ENCODE measurements at places on chromosomes 7 and 10. TPM values are rescaled to one million over a fixed set of nuclear protein-coding genes. Genes with fewer than 3 reads are reported as not detected.

Gene SPDYE8
- not detected for total RNA-seq

Gene OR2A12
- total RNA-seq = not detected

DNA sequence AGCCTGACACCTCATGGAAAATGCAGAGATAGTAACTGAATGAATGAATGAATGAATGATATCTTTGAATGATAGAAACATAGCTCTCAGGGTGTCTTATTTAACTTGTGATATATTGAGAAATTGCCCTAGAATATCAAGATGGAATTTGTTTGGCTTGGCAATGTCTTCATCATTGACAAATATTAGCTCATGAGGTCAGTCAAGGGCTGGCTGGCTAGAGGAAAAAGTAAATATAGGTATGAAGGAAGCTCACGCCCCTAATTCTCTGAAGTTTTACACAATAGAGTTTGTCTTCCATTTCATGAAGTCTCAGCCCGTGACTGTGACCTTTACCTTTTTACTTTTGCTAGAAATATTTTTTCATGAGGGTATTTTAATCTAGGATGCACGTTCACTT, 305.2 kb downstream of the ADARB2 start:
- no peak for DNase-seq

- DNase-seq = no peak
Measured at GRCh38 chr10:102410429-102411073, 8.0 kb downstream of the PSD start.

DNA sequence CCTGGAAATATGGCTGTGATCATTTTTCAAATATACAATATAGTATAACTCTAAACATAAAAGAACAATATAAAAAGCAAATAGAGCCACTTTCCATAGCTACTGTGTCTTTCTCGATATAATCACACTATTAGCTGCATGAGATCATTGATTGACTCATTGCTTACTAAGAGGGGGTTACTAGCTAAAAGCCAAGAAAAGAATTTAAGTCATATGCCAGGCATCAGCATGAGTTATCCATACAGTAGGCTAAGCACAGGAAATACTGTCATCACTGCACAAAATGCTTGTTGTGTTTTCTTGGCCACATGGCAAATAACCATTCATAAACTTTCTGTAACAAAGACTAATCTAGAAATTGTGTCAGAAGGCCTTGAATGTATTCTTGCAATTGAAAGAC, 18.8 kb upstream of the ABCB5 start:
- DNase-seq = peak; percentile 68

Gene ITGA8
- total RNA-seq = 0.06 TPM

DNA sequence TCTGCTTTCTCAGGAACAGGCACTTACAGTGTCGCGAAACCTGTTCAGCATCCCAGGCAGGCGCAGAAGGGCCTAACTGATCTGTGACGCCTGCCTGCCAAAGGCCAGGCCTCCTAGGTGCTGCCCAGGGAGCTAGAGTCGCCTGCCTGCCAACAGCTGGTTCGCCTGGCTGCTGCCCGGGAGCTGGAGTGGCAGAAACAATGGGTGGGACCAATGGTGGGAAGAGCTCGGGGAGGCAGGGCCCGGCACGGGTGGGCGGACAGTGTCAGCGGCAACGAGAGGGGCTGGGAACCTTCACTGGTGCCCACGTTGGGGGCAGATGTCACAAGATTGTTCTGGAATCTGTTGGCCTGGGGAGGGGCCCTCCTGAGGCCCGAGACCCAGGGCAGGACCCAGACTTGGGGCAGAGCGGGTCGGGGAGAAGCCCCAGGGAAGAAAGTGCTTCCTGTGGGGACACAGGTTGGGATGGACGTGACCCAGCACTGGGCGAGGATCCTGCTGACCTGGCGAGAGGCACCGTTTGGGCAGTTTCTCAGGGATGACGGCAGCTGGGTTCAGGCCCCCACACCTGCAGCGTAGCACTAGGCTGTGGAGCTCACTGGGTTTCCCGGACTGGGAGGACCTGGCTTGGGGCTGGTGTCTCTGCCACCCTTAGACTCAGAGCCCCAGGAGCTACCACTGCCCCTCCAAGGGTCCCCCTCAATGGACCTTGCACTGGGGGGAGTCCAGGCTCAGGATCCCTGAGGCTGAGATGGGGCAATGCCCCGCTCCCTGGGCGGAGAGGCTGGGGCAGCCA, 181.8 kb downstream of the ELFN1 start:
- no peak for DNase-seq

- DNase-seq = no peak
Measured at GRCh38 chr10:58319599-58319998, 15.2 kb upstream of the UBE2D1 start.

DNA sequence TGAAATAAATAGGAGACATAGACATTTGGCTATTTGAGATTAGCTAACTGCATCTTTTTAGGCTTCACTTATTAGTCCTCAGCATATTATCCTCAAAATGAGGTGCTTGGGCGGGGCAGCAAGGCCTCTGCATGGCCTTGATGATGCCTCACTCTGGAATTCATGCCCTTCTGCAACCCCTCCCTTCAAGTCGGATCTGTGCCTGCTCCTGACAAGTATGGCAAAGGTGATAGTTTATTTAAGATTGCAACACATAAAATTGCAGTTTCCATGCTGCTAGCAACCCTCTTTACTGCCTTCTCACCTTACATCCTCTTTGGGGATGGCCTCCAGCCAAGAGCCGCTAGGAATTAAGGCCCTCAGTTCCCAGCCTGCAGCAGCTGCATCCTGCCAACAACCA, 241.3 kb upstream of the ADARB2 start:
- no peak for DNase-seq

Gene GOLGA7B
- total RNA-seq = 0.12 TPM

Gene FAS
- 52.5 TPM for total RNA-seq

GRCh38 chr7:44149571-44150465, 8.7 kb upstream of the MYL7 start:
- no peak for DNase-seq

Gene CC2D2B
- total RNA-seq = 0.52 TPM
